Thoracic aorta endothelial cell (primary cell): ENCODE measurements at places on chromosomes 5 and 9. TPM values are rescaled to one million over a fixed set of nuclear protein-coding genes. Genes with fewer than 3 reads are reported as not detected.

FOXD4L5 gene
- total RNA-seq, result 0.07 TPM in 1 of 2 replicates, not detected in the other

AK1 gene
- total RNA-seq, result 60.4 and 80.7 TPM in 2 replicates

BTNL8 gene
- not detected in 2 replicates for total RNA-seq

ZNF883 gene
- total RNA-seq, result 0.07 and 0.53 TPM in 2 replicates

URM1 gene
- 54.8 and 55.3 TPM in 2 replicates for total RNA-seq
